ENCODE measurements at places on chromosomes 16 and 17.
A peak's percentile ranks its signal among the peaks of the same experiment; 100 is the strongest.

DNA sequence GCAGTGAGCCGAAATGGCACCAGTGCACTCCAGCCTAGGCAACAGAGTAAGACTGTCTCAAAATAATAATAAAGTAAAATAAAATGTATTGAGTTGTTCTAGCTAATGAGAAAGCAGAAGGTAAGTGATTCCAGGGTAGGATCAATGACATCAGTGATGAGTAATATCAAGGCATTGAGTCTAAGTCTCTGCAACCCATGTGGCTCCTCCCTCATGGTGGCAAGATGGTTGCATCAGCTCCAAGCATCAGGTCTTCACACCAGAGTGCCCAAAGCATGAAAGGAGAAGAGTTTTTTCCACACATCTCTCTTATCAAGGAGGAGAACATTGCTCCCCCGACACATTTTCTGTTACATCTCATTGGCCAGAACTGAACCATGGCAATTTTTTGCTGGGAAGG is 34.8 kb upstream of the GAS7 start:
- DNase-seq: no peak

GRCh38 chr16:55036371-55036821 is 105.7 kb downstream of the IRX5 start:
- DNase-seq: no peak

DNA sequence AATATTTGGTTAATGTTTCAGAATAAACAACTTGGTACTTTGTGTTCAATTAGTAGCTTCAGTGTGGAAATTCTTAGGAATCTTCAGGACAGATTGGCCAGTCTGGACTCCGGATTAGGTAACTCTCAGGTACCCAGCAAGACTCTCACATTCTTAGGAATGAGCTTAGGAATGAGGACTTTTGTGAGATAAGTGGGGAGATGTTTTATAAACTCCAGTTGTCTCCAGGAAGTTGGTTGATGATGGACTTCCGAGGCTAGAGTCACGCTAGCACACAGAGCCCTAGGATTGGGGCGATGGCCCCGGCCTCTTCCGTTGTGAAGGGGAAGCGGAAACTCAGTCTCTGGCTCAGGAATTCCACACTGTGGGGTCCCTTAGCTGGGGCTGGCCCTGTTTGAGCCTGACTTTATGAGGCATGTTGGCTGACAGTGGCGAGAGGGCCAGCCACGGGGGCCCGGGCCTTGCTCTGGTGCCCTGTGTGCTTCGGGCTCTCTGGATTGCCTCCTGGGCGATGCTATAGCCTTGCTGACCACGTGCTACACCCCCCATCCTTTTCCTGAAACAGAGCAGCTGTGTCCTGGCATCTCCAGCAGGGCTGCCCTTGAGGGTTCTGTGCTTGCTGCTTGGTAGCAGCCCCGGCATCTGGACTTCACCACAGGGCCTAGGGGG is 32.4 kb downstream of the RAB11FIP3 start:
- DNase-seq: no peak

DNA sequence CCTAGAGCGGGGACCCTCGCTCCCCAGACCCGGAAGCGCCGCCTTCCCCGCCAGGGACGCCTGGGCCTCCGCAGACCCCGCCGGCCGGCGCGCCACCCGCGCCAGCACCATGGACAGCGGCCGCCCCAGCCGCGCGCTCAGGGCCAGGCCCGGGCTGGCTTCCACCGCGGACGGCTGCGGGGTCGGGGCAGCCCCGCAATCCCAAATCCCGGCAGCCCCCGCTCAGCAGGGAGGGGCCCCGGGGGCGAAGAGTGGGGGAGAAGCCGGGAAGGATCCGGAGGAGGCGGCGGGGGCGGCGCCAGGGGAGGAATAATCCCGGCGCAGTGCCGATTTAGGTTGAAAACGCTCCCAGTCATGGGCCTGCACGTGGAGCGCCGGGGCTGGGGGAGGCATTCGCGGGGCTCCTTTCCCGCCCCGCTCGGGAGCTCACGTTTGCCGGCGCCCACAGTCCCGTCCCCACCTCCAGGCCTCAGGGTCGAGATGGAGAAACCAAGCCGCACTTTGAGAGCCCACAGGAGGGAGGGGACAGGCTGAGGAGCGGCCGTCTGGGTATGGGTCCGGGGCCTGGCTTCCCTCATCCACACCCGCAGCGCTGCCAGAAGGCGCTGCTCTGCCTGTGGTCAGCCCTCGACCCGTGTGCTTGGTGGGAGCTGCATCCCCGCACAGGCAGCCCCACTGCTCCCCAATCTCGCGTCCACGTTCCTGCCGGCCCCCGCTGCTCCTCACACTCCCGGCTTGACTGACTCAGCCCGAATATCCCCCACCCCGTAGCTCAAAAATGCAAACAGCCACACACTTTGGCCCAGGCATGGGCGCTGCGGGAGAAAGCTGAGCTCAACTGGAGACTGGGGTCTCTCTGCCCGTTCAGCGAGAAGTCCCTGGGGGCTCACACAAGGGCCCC is 4.7 kb downstream of the FBXL16 start:
- peak; percentile 82 for DNase-seq

DNA sequence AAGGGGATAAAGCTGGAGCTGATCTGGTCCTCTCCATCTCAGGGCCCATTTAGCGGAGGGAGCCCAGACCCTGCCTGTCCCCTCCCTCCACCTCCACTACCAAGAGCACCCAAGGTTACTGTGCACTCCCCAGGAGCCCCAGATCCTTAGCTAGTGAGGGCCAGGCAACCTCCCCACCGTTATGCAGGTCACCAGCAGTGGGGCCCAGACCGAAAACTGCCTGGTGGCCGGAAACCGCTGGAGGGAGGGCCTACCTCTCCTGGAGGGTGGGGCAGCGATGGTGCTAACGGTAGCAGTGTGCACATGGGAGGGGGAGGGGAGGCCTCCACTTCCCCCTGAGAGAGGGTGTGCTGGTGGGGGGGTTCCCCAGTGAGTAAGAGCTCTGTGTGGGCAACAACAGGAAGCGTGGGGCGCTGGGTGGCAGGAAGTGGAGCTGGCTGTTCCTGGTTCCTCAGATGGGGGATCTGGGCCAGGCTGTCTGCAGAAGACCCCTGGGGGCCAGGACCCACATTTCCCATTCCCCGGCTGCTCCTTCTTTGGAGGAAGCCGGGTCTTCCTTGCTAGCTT is 4.4 kb downstream of the FMNL1 start:
- DNase-seq: peak; percentile 98
